ENCODE measurements at places on chromosomes 6 and 20. TPM values are rescaled to one million over a fixed set of nuclear protein-coding genes. Genes with fewer than 3 reads are reported as not detected.
A peak's percentile ranks its signal among the peaks of the same experiment; 100 is the strongest.

The TRERF1 gene
- 3.4 TPM for total RNA-seq

The SAMD3 gene
- total RNA-seq, result not detected

DNA sequence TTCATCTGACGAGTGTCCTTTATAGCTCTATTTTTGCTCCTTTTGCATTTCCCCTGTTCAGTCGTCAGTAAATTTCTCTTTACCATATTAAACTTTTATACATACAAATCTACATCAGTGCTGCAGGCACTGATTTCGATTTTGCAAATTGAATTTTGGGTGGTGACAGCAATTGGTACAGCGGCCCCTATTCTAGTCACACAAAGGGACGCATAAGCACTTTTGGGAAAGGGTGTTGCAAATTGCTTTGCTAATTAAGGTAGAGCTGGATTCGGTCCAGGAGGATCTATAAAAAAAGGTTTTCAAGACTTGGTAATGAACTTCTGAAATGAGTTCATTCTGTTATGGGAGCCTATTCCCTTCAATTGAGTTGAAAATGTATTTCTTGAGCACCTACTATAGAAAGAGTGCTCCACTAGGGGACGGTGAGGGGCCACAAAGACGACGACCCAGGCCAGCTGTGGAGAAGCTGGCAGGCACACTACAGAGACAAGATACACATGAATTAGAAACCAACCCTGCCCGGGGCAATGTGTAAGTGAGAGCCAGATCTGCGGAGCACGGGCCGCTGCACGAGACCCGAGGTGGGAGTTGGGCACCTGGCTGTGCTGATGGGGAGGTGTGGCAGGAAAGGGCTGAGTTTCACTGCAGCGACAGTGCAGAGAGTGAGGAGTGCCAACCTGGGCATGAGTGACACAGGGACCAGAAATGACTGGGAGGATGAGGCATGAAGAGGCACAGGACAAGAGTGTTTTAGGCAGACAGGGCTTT, 5.4 kb downstream of the UQCC2 start:
- DNase-seq, result no peak
- H3K4me1 ChIP-seq, result peaks cover 7% of the 10 kb centered on the region
- no peaks in the 10 kb centered on the region for H3K27me3 ChIP-seq
- no peak overlapping the region for H3K4me3 ChIP-seq

GRCh38 chr6:43758617-43759050, 11.4 kb upstream of the VEGFA start:
- H3K36me3 ChIP-seq, result no peaks in the 10 kb centered on the region
- no peaks in the 10 kb centered on the region for H3K27me3 ChIP-seq
- H3K4me1 ChIP-seq, result no peaks in the 10 kb centered on the region
- no peak overlapping the region for H3K4me3 ChIP-seq
- H3K27ac ChIP-seq, result no peak overlapping the region

GRCh38 chr6:169955731-169956437, 204.5 kb downstream of the ERMARD start:
- H3K36me3 ChIP-seq, result no peaks in the 10 kb centered on the region
- no peaks in the 10 kb centered on the region for H3K27me3 ChIP-seq
- no peak for DNase-seq
- H3K4me3 ChIP-seq, result no peak overlapping the region

DNA sequence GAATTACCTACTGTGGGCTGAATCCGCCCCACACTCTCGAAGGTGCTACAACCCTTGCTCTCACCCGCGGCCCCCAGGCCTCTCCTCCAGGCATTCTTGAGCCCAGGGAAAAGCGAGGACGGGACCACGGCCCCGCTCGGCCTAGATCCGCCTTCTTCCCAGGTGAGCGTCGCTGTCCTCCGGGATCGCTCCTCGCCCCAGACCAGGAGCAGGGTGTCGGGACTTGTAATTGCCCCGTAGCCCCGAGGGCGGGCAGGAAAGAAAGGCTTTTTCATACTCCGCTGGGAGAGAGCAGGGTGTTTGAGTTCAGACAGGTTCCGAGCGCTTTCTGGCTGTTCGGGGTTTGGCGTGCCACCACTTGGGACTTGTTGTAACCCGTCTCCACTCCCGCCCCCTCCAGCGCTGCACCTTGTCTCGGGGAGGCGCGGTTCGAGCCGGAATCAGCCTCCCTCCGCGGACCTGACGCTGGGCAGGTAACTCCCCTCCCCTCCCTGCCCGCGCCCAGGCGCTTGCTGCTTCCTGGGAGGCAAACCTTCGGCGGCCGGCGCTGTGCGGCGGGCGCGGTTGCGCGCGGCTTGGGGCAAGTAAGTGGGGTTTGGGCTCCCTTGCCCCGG, at the start of gene FAM83B:
TSS of gene FAM83B (plus strand) at position 529 of the 614 bp plus-strand sequence. CDS start 23,476 bp downstream, outside the sequence.
- H3K27me3 ChIP-seq, result peaks cover 14% of the 10 kb centered on the region
- H3K4me3 ChIP-seq, result peak within 1 kb of the TSS; percentile 55
- DNase-seq, result peak; percentile 87
- H3K27ac ChIP-seq, result peak within 1 kb of the TSS; percentile 94
- peaks cover 17% of the 10 kb centered on the region for H3K4me1 ChIP-seq

The ENPP3 gene
- 28.1 TPM for total RNA-seq

- no peaks in the 10 kb centered on the region for H3K4me1 ChIP-seq
- no peak overlapping the region for H3K27ac ChIP-seq
- no peak overlapping the region for H3K4me3 ChIP-seq
- no peak for DNase-seq
These were observed 555.3 kb upstream of the CHD6 start for GRCh38 chr20:42173440-42173839.
